Urothelium cell line (cell line): ENCODE measurements at places on chromosomes 6 and 20.

DNA sequence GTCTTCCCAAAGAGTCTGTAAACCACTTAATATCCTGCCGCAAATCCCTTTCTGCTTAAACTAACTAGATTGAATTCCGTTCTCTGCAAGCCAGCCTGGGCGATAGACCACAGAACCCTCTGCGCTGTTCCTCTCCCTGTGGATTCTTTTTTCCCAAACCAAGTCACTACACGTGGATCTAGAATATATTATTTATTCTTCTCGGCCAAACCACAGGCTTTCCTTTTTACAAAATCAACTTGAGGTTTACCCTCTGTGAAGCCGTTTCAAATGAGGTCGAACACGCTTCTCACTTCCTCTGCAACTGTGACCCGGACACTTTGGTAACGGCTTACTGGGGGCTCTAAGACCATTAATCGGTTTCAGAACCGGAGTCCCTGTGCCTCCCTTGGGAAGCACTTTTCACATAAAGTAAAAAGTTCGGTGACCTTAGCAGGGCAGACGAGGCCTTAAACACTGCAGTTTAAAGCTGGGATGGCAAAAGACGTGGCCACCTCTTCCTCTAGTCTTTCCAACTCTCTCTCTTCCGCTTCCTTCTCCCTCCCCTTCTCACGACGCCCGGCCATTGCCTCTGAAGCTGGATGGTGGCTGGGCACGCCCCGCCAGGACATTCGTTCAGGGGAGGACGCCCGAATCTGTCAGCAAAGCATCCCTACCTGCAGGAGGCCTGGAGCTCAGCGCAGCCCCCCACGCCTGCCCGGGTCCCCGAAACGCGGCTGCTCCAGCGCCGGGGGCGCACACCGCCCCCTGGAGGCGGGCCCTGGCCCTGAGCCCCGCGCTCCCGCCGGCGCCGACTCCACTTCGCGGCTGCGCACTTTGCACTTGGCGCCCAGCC, 55.0 kb upstream of the FOXC1 start:
- no peak for DNase-seq

DNA sequence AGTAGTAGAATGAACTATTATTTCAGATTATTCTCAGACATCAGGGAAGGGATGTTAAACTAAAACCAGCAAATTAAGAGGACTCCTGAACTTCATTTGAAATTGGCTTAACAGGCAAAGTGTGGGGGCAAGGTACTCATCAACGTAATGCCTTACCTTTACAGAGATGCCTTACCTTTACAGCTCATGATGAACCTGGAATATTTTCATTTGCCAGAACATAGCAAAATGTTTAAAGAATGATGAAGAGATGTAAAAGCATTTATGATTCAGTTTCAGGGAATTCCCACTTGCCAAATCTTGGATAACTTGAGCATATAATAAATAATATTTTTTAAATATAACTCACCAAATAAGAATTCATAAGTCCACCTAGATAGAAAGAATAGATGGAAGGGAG, 207.5 kb downstream of the TINAG start:
- DNase-seq: no peak

- no peak for DNase-seq
These were observed 188.4 kb downstream of the JARID2 start for GRCh38 chr6:15434263-15434662.

DNA sequence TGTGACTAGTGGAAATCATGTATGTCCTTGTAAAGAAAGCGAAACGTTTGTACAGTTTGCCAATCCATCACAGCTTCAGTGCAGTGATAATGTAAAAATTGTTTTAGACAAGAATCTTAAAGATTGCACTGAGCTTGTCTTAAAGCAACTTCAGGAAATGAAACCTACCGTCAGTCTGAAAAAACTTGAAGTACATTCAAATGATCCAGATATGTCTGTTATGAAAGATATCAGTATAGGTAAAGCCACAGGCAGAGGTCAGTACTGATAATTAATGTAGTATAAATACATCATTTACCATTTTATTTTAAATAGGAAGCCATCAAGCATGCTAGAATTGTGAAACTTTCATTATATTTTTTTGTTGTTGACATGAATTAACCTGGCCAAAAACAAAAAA, 60.9 kb upstream of the SMIM8 start:
- DNase-seq: no peak
